ENCODE measurements at places on chromosomes 1 and 21. TPM values are rescaled to one million over a fixed set of nuclear protein-coding genes. Genes with fewer than 3 reads are reported as not detected.
A peak's percentile ranks its signal among the peaks of the same experiment; 100 is the strongest.

The KCTD3 gene
- total RNA-seq, result 52.0 TPM

The TMOD4 gene
- 2.7 TPM for total RNA-seq

The WNT4 gene
- total RNA-seq, result 0.16 TPM

The FAM131C gene
- 0.48 TPM for total RNA-seq

The KCNAB2 gene
- 9.0 TPM for total RNA-seq

The HOOK1 gene
- total RNA-seq, result 2.1 TPM

The F5 gene
- not detected for total RNA-seq

The FCRL1 gene
- total RNA-seq, result not detected

The S100A8 gene
- not detected for total RNA-seq

The ENO1 gene
- 1,339 TPM for total RNA-seq

The JMJD4 gene
- total RNA-seq, result 25.2 TPM

The SERTAD4 gene
- total RNA-seq, result 1.5 TPM

The ZMYM4 gene
- 92.6 TPM for total RNA-seq

The ARL8A gene
- total RNA-seq, result 50.9 TPM

DNA sequence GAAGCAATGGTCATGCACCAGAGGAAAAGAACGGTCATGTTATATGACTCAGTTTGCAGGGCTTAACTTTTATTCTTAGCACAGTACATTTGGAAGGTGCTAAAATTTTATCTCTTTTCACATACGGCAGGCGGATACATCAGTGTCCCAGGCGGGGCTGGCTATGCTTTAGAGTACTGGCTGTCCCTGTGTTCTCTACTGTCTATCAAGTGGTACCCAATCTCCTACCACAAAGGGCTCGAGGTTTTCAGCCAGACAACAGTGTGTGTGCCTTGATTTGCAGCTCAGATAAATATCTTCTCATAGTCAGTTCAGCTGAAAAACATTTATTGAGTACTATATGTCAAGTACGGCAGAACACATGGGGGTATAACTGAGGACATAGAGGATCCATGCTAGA is 65.3 kb downstream of the URB2 start:
- no peak for DNase-seq

DNA sequence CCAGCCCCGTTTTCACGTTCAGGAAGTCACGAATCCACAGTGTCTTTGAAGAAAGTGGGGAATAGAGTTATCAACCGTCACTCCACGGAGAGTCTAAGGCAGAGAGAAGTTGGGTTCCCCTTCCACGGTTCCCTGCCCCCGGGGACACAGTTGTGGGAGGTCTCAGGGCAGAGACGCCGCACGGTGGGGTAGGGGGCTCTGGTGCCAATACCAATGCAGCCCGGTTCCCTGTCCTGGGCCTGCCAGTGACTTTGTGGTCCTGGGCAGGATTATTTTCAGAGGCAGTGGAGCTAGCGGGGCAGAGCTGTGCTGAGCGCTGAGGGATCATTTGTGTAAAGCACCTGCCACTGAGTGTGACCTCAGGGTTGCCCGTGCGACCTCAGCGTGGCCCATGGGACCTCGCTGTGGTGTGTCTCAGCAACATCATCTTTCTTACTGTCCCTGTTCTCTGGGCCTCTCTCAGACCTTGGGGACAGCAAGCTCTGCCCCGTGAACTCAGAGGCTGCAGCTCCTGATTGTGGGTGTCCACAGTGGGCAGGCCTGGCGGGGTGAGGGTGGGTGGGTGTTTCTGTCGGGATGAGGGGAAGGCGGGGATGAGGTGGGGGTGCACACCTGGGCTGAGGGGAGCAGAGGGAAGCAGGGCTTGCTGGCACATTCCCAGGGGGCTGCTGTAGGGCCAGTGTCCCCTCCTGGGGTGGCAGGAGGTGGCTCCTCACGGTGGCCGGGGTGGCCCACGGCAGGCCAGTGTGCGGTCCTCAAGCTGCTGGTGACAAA is 65.2 kb downstream of the AGPAT3 start:
- no peak for DNase-seq

GRCh38 chr1:233079574-233079973 is 129.2 kb downstream of the NTPCR start:
- DNase-seq, result no peak

DNA sequence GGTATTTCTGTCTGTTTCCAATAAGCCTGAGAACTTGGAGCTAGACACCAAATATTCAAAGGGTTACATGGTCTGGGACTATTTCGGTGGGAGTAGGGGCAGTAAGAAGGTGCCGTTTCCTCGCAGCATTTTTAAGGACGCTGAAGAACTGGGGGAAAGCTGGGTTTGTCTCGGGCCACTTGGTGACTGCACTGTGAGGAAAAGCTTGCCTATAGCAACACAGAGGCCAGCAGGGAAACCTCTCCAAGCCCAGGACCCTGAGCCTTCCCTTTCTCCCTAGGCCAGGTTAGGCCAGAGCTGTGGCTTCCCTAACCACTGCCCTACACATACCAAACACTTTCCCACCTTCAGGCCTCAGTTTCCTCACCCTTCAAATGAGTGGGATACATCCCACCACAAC is 3.3 kb downstream of the GLIS1 start:
- DNase-seq, result no peak

GRCh38 chr21:46078322-46078977 is 19.5 kb upstream of the COL6A2 start:
- no peak for DNase-seq

- no peak for DNase-seq
These were observed 53.6 kb downstream of the CHODL start for GRCh38 chr21:18298228-18298627.

DNA sequence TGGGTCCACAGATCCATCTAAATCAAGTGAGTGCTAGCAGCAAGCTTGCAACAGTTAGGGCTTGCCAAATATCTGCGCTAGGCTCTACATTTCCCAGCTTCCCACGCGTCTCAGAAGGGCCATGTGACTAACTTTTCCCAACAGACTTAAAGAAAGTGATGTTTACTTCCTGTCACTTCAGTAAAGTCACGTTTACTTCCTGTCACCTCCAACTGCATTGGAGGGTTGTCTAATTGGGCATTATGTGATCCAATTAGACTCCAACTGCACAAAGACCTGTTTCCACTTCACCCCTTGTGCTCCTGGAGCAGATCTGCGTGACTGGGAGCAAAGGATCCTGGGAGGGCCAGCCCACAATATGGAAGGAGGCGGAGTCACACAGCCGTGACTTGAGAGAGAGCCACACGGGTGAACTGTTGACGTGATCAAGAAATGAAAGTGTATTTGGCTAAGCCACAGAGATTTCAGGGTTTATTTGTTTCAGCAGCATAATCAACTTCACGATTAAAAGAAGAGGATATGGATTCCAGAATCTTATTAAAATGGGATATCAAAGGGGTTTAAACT is 77.7 kb downstream of the CYYR1 start:
- DNase-seq, result no peak

DNA sequence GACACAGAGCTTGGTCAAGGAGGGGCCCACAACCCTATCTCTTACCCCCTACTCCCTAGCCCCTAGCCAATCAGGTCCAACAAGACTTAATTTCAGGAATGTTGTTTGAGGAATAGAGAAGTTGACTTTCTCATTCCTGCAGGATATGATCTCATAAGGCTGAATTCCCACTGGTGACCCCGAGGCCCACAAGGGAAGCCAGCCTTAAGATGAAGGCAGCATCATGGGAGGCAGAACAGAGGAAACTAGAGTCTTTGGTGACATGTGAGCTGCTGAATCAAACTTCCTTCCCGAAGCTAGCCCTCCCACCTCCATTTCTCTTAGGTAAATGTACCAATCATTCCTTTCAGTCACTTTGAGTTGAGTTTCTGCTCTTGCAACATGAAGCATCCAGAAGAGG is 9.1 kb upstream of the PDIK1L start:
- DNase-seq, result no peak

GRCh38 chr1:218592688-218593087 is 247.6 kb downstream of the TGFB2 start:
- DNase-seq, result no peak

DNA sequence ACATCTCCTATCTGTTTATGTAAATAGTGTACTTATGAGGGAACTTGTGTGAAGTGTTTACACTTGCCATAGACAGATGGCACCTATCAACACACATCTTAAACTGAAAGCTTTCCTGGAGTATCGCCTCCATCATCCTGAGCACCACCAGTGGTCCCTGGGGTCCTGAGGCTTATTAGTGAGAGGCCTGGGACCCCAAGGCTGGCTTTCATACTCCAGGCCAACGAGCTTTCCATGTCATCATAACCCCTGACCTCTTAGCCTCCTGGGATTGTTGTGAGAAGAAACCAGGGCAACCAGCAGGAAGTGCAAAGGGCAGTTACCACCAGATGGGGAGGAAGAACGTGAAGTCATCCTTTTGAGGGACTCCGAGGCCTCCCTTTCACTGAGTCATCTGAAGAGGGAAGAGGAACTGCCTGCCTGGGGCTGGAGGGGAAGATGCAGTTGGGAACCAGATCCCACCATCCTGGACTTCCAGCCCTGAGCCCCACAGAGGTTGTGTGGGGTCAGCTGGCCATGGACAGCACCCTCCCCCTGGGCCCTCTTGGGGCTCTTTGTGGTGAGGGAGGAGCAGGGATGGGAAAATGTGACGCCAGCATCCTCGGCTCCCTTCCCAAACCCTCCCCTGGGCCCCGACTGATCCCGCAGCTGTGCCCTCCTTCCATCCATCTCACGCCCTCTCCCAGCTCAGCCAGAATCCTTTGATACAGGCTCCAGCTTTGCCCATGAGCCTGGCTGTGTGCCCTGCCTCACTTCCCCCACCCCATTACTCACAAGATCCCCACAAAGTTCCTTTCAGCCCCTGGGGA is 5.8 kb downstream of the INKA2 start:
- DNase-seq, result no peak

DNA sequence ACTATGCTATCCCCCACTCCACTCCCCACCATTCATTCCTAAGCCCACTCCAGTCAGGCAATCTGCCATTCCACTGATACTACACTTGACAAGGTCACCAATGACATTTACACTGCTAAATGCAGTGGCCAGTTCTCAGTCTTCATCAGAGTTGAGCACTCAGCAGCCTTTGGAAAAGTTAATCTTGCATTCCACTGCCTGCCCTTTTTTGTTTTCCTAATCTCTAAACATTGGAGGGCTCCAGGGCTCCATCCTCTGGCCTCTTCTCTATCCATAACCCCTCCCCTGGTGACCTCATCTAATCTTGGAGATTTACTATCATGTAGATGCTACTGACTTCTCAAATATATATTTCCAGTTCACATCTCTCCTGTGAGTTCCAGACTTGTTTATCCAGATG is 70.9 kb upstream of the S1PR1 start:
- DNase-seq, result no peak

- peak; percentile 25 for DNase-seq
These were observed 668 bp downstream of the RNF11 start for GRCh38 chr1:51236531-51237350.

DNA sequence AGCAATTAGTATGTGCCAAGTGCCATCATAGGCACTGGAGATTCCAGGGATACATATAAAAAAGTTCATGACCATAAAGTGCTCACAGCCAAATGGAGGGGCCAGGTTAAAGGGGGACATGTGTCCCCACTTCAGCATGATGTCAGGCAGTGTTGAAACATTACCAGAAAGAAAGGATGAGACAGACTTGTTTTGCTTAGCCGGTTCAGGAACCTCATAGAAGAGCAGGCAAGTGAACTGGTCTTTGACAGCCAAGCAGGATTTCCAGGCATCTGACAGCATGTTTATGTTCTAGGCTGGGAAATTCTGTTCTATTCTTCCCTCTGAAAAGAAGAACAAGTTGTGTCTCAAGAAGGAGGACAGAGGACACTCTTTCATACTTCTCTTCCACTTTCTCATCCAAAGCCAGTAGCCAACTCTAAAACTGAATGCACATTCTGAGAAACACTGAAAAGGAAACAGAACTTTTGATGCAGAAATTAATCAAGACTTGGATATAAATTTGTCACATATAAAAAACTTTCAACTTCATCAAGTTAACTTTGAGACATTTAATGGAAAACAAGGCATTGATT is 39.7 kb downstream of the GLUL start:
- DNase-seq, result no peak

- no peak for DNase-seq
These were observed 23.8 kb downstream of the FH start for GRCh38 chr1:241495741-241496140.

DNA sequence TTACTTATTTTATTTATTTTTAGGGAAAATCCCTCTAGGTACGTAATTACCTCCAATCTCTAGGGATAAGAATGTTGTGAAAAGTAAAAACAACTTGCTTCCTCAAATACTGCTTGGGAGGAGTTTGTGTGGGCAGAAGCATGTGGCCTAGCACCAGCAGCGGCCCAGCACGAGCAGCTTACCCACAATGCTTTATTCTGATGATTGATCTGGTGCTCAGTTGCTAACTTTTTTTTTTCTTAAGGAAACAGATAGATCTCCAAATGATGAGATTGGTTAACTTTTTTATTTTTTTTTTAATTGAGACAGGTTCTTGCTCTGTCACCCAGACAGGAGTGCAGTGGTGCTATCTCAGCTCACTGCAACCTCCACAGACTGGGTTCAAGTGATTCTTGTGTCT is 4.2 kb downstream of the CLIC6 start:
- no peak for DNase-seq

- DNase-seq, result no peak
These were observed 17.5 kb downstream of the MAB21L3 start for GRCh38 chr1:116128664-116129063.

- no peak for DNase-seq
These were observed 30.4 kb upstream of the FMO1 start for GRCh38 chr1:171217658-171218443.

GRCh38 chr1:27010226-27010994 is 2.2 kb downstream of the TENT5B start:
- DNase-seq, result no peak

- DNase-seq, result no peak
These were observed 151.6 kb downstream of the KCTD3 start for GRCh38 chr1:215718575-215719287.

DNA sequence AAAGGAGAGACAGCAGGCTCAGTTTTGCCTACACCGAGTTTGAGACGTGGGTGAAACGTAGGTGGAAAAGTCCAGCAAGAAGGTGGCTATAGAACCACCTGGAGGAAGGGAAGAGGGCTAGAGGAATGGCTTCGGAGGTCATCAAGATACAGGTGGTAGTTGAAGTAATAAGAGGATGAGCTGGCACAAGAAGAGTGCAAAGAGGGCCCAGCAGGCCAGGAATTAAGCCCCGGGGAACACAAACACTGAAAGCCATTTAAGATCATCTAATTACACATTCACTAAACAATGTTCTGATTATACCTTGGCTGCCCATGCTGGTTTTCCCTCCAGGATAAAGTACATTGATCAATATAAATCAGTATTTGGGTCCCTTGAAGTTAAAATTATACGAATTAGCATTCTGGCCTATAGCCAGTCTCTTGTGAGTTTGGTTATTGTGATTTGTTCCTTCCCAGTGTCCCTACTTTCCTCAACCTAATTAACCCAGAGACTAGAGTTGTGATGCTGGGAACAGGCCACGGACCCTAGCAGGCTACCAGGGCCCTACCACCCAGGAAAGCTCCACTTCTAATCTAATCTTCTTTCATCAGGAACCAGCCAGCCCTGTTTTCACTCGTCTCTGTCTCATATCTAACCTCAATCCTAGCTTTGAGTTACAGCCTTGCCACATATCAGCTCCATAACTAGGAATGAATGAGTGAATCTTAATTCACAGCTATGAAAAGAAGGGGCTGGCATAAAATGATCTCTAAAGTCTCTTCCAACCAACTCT is 26.4 kb upstream of the PPP1R15B start:
- DNase-seq, result no peak
